NCI-H187 (cell line): ENCODE measurements at places on chromosomes 3 and 15.

GRCh38 chr15:26065723-26066122 is 202.6 kb upstream of the ATP10A start:
- no peak for DNase-seq

DNA sequence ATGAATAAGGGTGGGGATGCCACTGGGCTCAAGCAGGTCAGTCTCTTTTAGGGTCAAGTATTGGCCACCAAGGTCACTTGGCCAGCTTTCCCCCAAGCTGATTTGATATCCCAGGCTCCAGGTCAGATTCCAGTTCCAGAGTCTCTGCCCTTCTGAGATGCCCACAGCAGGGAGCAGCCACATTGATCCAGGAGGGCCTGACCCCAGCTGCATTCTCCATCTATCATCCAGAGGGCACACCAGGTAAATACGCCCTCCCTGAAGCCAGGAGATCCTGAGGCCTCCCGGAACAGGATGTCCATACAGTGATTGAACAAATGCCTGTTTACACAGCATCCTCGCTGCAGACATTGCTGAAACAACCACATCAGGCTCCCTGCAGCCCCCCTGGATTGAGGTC is 264.6 kb upstream of the TLE3 start:
- no peak for DNase-seq

DNA sequence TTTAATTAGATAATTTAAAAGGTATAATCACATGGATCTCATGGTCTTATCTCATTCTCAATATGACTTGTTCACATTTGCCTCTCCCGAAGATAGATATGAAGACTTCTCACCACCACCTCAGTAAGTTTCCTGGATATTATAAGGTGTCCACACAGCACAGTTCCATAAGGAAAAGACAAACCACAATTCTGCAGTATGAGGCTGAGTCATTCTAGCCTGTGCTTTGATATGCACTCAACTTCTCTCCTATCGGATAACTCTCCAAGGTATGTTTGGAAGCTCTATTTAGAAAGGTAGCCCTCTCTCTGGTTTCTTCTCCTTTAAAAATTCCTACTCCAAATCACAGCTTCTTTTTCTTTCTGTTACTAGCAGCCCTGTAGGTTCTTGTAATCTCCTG is 612.8 kb downstream of the ZPLD1 start:
- DNase-seq: no peak

GRCh38 chr3:141268306-141268705 is 36.7 kb downstream of the PXYLP1 start:
- no peak for DNase-seq
